ENCODE measurements at places on chromosomes 7 and 10.

GRCh38 chr7:30012757-30013156 is 13.7 kb downstream of the FKBP14 start:
- no peak for DNase-seq
- H3K27me3 ChIP-seq = no peaks in the 10 kb centered on the region
- no peak overlapping the region for H3K4me3 ChIP-seq
- no peaks in the 10 kb centered on the region for H3K4me1 ChIP-seq

DNA sequence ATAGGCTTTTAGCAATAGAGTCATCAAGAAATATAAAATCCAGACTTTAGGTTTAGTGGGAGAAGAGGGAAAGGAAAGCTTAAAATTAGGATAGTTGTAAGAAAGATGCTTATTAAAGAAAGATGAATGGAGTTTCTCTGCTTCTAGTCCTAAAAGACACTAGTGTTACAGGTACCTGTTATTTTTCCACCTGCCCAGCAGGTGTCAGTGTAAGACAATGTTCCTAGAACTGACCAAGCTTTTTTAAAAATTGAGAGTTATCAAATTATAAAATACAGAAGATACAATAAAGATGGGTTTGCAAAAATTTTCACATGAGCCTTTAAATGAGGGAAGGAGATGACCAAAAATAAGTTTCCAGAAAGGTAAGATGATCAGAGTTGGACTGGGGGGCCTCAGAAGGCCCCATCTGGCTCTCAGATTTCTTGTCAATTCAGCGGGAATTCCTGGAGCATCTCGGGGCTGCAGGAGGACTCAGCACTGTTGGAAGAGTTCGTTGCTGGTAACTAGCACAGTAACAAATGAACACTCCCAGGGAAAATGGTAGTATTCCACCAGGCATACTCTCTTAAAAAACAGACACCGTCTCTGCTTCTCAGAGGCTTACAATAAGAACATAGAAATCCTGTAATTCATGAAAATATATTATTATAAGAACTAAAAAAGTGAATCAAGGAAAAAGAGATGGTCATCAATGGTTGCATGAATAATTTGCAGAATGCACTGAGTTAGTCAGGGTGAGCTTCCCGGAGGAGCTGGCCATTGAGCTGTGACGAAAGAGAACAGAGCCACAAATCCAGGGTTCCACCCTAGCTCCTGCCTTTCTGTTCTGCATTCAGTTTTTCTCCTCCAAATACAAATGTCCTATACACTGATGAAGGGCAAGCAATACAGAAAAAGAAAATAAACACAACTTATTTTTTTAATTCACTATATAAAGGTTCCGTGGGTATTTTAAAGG is 71.8 kb upstream of the PIK3CG start:
- H3K27ac ChIP-seq = no peak overlapping the region
- H3K4me3 ChIP-seq = no peak overlapping the region
- no peaks in the 10 kb centered on the region for H3K36me3 ChIP-seq
- H3K4me1 ChIP-seq = peaks cover 3% of the 10 kb centered on the region

GRCh38 chr7:28395831-28396230 is 16.5 kb upstream of the CREB5 start:
- H3K27me3 ChIP-seq = peaks cover 50% of the 10 kb centered on the region
- H3K36me3 ChIP-seq = no peaks in the 10 kb centered on the region
- H3K4me3 ChIP-seq = no peak overlapping the region

DNA sequence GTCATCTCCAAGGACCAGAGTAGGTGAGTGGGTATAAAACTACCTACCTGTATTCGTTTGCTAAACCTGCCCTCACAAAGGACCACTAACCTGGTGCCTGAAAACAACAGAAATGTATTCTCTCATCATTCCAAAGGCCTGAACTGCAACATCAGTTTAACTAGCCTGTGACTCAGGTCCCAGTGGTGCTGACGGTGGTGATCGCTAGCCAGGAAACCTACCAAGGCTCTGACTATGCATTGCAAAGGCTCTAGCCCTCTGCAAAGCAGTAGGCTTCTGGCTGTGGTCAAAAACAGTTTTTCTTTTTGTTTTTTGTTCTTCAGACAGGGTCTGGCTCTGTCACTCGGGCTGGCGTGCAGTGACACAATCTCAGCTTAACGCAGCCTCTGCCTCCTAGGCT is 107.5 kb downstream of the NPTX2 start:
- H3K4me1 ChIP-seq = no peaks in the 10 kb centered on the region
- DNase-seq = no peak
- no peak overlapping the region for H3K4me3 ChIP-seq
- no peaks in the 10 kb centered on the region for H3K36me3 ChIP-seq

GRCh38 chr10:78876449-78876848 is 192.3 kb upstream of the ZMIZ1 start:
- no peak for DNase-seq
- H3K4me1 ChIP-seq = peaks cover 2% of the 10 kb centered on the region
- H3K27me3 ChIP-seq = peaks cover 20% of the 10 kb centered on the region
- H3K27ac ChIP-seq = no peak overlapping the region
- no peaks in the 10 kb centered on the region for H3K36me3 ChIP-seq
- H3K4me3 ChIP-seq = no peak overlapping the region

DNA sequence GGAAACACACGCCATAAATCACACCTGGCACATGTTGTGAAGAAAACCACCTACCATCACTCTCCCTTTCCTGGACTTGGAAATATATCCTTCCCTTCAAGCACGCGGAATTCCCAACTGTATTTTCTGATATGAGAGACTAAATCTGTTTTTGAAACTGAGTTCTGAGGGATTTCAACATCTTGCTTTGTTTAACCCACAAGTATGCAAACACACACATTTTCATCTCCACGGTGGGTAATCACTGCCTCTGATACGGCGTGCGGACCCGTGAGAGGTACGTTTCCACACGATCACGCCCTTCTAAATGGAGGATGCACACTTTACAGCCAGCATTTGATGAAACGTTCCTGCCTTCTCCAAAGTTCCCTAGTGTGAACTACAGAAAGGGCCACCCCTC is 83.4 kb downstream of the ZRANB1 start:
- no peak overlapping the region for H3K4me3 ChIP-seq
- no peaks in the 10 kb centered on the region for H3K4me1 ChIP-seq
- H3K27ac ChIP-seq = no peak overlapping the region
- peaks cover 2% of the 10 kb centered on the region for H3K27me3 ChIP-seq

DNA sequence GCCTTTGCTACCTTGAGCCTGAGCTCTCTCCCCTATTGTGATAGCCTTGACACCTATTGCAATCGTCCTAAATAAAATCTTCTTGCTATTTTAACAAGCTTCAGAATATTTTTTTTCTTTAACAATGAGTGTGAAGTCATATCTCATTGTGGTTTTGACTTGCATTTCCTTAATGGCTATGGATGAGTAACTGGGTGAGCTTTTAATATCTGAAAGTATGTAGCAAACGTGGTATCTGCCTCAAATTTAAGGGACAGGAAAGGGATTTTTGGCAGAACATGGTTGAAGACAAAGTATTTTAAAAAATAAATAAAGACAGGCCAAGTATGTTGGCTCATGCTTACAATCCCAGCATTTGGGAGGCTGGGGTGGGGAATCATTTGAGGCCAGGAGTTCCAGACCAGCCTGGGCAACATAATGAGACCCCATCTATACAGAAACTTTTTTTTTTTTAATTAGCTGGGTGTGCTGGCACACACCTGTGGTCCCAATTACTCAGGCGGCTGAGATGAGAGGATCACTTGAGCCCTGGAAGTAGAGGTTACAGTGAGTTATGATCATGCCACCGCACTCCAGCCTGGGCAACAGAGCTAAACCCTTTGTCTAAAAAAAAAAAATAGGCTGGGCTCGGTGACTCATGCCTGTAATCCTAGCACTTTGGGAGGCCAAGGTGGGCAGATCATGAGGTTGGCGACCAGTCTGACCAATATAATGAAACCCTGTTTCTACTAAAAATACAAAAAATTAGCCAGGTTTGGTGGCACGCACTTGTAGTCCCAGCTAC is 319.3 kb upstream of the NRP1 start:
- H3K36me3 ChIP-seq = no peaks in the 10 kb centered on the region
- H3K27ac ChIP-seq = no peak overlapping the region
- H3K4me1 ChIP-seq = no peaks in the 10 kb centered on the region
- no peak overlapping the region for H3K4me3 ChIP-seq
- H3K27me3 ChIP-seq = peaks cover 14% of the 10 kb centered on the region

DNA sequence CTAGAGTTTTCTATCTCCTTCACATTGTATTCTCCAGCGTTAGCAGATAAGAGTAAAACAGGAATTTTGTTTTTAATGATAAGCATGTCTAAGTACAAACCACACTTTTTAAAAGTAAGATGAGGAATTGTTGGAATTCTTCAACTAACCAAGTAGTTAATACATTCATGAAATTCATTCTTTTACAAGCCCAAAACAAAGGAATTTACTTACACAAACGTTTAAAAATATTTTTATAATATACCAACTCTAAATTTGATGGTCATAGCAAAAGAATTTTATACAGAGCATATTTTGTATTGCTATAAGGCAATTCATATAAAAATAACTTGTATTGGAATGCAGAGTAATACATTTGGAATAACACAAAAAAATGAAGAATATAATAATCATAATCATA is 51.3 kb downstream of the TWIST1 start:
- no peak overlapping the region for H3K27ac ChIP-seq
- no peaks in the 10 kb centered on the region for H3K4me1 ChIP-seq
- H3K4me3 ChIP-seq = no peak overlapping the region
- H3K27me3 ChIP-seq = no peaks in the 10 kb centered on the region

DNA sequence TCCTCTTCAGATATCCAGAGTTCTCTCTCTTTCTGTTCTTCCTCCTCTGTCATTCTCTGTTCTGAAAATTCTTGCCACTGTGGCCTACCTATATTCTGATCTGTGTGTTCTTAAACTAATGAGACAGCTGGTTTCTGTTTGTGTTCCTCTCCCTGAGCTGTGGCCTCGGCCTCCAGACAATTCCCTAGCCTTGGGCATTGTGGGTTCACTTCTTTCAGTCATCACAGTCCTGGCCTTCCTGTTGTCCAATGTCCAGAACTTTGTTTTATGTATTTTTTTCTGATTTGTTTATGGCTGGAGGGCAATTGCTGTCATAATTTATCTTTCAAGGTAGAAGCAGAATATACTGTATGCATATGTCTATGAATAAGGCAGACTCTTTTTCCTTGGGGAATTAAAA is 173.2 kb upstream of the MTPN start:
- H3K27me3 ChIP-seq = no peaks in the 10 kb centered on the region
- no peaks in the 10 kb centered on the region for H3K36me3 ChIP-seq
- H3K27ac ChIP-seq = no peak overlapping the region
- DNase-seq = no peak

DNA sequence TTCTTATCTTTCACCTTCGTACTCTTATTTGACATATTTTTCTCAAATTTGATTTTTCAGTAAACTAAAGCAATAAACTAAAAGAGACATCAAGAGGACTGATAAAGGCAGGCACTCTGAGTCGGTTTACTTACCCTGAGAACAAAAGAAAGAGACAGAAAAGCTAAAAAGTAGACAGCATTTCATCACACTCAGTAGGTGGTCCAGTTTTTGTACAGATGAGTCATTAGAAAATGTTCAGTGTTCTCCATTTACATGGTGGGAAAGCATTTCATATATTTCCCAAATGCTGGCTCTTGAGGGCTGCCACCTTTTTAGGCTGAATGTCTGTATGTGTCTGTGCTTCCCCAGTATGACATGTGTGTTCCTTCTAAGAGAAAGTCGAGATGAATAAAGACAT is 52.7 kb downstream of the NHLRC2 start:
- no peak overlapping the region for H3K4me3 ChIP-seq
- H3K36me3 ChIP-seq = peaks cover 65% of the 10 kb centered on the region
- H3K4me1 ChIP-seq = no peaks in the 10 kb centered on the region
- no peak overlapping the region for H3K27ac ChIP-seq
- DNase-seq = no peak

- peaks cover 58% of the 10 kb centered on the region for H3K4me1 ChIP-seq
- peak overlapping the region; percentile 66 for H3K27ac ChIP-seq
- peak overlapping the region; percentile 23 for H3K4me3 ChIP-seq
- peaks cover 6% of the 10 kb centered on the region for H3K27me3 ChIP-seq
- no peaks in the 10 kb centered on the region for H3K36me3 ChIP-seq
- no peak for DNase-seq
Measured at GRCh38 chr7:50664937-50665336, 99.7 kb upstream of the DDC start.

DNA sequence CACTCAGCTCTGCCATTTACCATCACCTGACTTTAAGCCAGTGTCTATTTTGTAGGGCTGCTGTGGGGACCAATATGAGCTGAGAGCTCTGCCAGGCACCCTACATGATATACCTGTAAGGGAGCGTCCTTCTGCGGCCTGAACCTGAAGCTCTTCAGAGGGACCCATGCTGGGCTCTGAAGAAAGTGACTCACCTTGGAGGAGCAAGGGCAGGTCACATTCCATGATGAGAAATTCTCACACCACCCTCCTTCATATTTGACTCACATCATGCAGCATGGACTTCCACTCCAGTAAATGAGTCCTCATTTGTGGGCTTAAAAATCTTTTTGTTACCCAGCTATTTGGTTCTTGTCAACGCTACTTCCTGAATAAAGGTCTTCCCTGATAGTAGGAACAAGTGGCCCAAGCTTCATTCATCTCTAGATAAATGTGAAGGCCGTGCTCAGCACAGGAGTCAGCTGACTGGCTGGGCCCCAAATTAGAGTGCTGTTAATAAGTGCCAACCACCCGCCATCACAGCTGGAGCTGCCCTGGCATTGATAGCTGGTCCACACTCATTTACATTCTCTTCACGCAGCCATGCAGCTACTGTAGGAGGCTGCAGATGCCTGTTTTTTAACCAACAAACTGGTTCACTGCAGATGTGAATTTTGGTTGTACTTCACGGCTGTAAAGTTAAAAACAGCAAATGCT is 78.4 kb downstream of the RNF216 start:
- H3K27ac ChIP-seq = peak overlapping the region; percentile 96
- H3K36me3 ChIP-seq = peaks cover 72% of the 10 kb centered on the region
- no peak overlapping the region for H3K4me3 ChIP-seq
- no peaks in the 10 kb centered on the region for H3K27me3 ChIP-seq

- H3K27ac ChIP-seq = peak overlapping the region; percentile 46
- DNase-seq = no peak
- no peaks in the 10 kb centered on the region for H3K27me3 ChIP-seq
- no peak overlapping the region for H3K4me3 ChIP-seq
Measured at GRCh38 chr10:819816-820215, 111.7 kb downstream of the LARP4B start.

GRCh38 chr10:47372726-47373125 is 11.4 kb downstream of the ZNF488 start:
- no peak overlapping the region for H3K27ac ChIP-seq
- no peak overlapping the region for H3K4me3 ChIP-seq
- no peak for DNase-seq
- H3K4me1 ChIP-seq = no peaks in the 10 kb centered on the region

- H3K4me1 ChIP-seq = peaks cover 13% of the 10 kb centered on the region
- no peaks in the 10 kb centered on the region for H3K36me3 ChIP-seq
- H3K4me3 ChIP-seq = no peak overlapping the region
- H3K27ac ChIP-seq = no peak overlapping the region
- DNase-seq = no peak
Measured at GRCh38 chr7:115094163-115094562, 172.3 kb downstream of the MDFIC start.
